ENCODE measurements at places on chromosomes 2 and 18.

- DNase-seq: no peak
Observed at GRCh38 chr18:57008001-57008686, 138.7 kb upstream of the BOD1L2 start.

DNA sequence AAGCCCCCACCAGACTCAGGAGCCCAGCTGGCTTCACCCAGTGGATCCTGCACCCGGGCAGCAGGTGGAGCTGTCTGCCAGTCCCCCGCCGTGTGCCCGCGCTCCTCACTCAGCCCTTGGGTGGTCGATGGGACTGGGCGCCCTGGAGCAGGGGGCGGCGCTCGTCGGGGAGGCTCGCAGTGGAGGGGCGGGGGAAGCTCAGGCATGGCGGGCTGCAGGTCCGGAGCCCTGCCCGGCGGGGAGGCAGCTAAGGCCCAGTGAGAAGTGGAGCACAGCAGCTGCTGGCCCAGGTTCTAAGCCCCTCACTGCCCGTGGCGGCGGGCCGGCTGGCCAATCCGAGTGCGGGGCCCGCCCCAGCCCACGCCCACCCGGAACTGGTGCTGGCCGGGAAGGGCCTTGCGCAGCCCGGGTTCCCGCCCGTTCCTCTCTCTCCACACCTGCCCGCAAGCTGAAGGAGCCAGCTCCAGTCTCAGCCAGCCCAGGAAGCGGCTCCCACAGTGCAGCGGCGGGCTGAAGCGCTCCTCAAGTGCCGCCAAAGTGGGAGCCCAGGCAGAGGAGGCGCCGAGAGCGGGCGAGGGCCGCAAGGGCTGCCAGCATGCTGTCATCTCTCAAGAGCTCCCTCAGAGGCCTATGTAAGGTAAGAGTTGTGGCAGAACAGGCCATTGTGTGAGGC is 1307.8 kb upstream of the TMEFF2 start:
- no peak for DNase-seq

GRCh38 chr18:23131693-23132319 is 3.5 kb upstream of the CABLES1 start:
- DNase-seq: peak; percentile 77

DNA sequence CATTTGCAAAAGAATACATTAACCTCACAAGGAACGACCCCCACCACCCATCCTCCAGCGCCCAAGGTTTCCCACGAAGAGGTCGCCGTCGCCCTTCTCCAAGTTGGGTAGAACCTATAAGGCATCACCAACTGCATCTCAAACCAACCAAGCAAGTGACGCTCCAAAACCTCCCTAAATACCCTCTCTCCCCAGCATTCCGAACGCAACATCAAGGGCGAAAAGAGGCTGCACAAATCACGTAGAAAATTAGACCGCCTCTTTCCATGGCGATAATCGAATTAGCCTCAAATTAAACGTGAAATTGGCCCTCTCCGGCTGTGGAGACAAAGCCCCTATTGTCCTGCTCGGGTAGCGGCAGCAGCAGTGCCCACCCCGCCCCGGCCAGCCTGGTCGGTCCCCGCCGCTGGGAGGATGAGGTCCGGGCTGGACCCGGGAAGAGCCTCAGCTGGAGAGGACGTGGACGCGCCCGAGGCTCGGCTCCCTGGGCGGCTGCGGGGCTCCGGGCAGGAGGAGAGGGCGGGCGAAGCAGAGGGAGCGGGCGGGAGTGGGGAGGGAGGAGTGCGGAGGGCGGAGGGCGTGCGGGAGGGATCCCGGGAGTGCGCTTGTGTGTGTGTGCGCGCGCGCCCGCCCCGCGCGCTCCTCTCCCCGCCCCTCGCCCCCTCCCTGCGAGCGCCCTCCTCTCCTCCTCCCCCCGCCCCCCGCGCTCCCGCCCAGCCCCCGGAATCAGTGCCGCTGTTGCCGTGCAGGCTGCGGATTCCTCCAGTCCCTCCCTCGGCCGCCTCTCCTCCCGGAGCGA is at the start of gene SPTBN1:
SPTBN1 (plus strand) TSS at position 765 of the 799 bp plus-strand sequence. CDS start 70,092 bp downstream, outside the sequence.
- peak; percentile 73 for DNase-seq

- DNase-seq: no peak
Observed at GRCh38 chr2:18403921-18404522, 156.4 kb downstream of the RDH14 start.

- DNase-seq: no peak
Observed at GRCh38 chr2:88350331-88351248, 101.9 kb downstream of the FOXI3 start.

DNA sequence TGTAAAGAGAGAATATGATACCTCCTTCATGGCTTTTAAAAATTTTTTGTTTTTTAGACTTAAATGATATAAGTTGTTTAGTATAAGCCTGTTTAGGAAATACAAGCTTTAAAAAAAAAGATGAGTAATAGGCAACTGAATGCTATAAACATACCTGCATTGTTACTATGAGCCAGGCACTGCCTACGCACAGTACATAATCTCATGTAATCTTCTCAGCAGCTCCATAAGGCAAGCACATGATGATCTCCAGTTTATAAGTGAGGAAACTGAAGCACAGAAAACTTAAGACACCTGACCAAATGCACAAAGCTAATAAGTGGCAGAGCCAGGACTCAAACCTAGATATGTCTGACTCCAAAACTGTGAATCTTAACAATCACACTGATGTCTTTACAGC is 156.3 kb upstream of the SLC1A4 start:
- no peak for DNase-seq

DNA sequence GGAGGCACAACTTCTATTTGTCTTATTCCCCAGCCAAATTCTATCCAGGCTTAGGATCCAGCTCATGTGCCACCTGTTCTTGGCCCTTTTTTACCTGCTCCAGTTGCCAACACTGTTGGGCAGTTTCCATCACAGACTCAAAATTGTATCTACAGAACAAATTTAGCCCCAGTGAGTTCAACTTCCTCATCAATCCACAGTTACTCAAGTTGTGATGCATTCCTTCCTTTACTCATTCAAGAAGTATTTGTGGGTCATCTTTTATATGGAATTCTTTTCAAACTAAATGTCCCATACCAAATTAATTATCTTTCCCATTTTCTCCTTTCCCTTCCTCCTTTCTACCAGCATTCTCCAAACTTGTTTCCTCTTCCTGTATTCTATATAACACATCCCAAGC is 12.7 kb upstream of the DDX18 start:
- no peak for DNase-seq

DNA sequence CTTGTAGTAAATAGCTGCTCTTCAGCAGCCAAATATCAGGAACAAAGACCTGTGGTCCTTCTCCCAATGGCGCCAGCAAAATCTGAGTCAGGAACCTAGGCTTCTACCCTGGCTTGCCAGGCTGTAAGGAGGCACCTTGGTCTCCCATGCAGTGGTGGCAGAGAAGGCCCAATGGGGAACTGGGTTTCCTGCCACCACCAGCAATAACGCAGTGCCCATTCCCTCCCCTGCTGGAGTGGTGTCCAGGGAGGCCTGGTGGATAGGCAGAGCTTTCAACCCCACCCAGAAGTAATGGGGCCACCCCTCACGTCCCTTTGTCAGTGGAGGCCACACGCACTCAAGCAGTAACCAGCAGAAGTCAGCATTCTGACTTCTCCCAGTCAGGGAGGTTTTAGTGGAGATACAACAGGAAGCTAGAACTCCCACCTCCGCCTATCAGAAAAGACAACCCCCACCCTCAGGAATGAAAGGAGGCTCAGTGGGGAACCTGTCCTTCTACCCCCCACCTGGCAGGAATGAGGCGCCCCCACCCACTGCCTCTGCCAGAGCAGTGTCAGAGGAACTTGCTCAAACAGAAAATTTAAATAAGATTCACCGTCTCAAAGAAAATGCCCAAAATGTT is 132.4 kb downstream of the COPS8 start:
- peak; percentile 17 for DNase-seq

GRCh38 chr2:31020713-31021112 is 117.5 kb downstream of the GALNT14 start:
- no peak for DNase-seq

- DNase-seq: no peak
Observed at GRCh38 chr2:32715391-32715841, 87.6 kb downstream of the TTC27 start.

DNA sequence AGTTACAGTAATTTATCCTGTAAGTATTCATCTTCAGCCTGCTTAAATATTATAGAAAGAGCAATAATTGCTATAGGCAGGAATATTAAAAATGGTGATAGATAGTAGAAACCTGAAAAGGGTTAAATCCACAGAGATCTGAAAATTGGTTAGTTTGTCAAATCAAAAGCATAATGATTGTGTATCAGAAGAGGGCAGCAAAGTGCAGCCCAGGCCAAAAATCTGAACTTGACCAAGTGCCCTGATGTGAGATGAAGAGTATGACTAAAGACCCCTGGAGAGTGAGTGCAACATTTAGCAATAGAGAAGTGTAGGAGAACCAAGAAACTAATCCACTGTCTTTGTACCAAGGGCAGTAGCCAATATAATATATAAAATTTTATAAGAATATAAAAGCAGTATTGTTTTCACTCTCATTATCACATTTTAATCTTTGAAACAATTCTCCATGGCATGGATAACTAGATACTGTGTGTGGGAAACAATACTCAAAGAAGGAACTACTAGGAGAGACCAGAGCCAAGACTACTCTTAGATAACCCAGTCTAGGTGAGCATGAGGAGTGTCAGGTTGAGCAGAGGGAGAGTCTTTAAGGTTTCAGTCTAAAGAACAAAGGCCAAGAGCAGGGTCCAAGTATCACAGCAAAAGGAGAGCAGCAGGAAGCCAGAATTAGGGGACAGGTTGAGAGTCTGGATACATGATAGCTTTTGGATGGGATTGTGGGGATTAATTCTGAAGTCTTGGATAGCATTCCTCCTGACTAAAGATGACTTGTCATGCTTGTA is 148.7 kb downstream of the CALCRL start:
- peak; percentile 28 for DNase-seq

DNA sequence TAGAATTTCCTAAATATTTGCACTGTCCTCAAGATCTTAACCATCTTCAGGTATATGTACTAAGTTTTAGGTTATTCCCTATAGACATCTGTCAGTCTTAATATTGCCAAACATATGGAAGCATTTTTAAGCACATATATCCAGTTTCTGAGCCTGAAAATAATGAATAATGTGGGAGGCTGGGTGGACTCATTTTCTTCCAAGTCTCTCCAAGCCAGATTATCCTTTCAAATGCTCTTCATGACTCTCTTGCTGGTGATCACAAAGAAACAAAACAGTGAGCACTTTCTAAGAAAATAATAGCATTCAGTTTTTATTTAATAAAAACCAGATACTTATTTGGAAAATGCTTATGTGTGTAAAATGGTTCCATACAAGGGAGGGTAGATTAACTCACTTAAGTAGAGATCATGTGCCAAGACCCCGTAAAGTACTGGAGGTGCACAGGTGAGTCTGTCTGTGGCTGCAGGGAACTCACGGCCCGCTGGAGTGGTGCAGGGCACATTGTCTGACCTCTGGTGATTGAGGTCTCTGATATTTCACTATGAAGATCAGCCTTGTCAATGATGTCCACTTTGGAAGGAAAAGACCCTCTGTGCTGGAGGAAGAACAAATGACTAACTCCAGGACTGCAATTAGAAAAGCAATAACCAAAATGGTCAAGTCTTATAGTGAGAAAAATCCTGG is 161.6 kb downstream of the TMEM18 start:
- no peak for DNase-seq

GRCh38 chr2:172571245-172571644 is 15.4 kb downstream of the PDK1 start:
- DNase-seq: no peak

DNA sequence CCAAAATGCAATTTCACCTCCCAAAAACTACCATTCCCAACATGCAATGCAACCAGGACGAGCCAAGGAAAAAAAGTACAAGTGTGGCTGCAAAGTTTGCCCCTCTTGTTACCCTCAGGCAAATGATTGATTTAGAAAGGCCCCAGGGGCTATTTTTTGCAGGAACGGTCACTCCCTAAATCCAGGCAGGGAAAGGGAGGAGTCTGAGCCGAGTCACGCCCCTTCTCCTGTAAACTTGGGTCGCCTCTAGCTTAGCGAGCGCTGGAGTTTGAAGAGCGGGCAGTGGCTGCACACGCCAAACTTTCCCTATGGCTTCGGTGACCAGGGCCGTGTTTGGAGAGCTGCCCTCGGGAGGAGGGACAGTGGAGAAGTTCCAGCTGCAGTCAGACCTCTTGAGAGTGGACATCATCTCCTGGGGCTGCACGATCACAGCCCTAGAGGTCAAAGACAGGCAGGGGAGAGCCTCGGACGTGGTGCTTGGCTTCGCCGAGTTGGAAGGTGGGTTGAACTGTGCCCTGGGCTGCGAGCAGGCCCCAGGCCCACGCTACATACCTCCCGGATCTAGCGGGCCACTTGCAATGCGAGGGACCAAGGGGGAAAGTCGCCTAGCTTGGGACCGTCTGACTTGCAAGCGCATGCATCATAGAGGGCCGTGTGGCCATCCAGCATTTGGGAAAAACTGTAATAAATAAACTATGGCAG is at the start of gene GALM:
GALM (plus strand) TSS at position 261 of the 702 bp plus-strand sequence; CDS start at position 309, 48 bp downstream.
- DNase-seq: peak; percentile 65

GRCh38 chr18:77001041-77001440 is 131.5 kb downstream of the MBP start:
- no peak for DNase-seq

GRCh38 chr2:203672856-203673255 is 33.6 kb upstream of the CD28 start:
- DNase-seq: no peak

DNA sequence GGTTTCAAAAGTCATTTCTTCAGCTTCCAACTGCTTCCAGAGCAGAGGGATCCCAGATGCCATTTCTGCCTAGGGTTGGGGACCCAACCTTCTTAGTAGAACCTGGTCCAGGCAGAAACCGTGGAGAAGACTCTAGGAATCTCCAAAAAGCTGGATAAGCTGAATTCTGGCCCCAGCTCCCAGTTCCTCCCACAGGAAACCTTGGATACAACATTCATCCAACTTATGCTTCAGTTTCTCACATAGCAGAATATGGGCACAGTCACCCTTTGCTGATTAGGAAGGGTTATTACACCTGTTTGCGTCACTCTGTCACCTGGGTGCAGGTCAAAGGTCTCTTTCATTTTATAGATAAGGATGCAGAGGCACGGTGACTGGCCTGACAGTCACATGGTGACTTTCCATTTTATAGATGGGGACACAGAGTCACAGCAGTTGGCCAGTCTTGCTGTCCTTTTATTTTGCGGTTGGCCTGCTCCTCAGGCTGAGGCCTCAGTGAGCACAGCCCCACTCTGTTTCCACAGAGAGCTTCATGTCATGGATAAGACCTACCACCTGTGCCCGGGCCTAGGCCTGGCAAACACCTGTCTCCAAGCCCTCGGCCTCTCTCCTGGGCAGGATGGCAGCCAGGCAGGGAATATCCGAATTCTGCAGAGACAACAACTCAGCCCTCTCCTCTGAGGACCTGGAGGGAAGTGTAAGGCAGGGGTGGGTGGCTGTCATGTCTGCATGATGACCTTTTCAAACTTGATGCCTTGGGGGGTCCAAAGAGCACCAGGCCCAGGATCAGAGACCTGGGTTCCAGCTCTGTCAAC is 148.8 kb downstream of the SMAD7 start:
- DNase-seq: no peak
